ENCODE measurements at places on chromosomes 16 and 17.

DNA sequence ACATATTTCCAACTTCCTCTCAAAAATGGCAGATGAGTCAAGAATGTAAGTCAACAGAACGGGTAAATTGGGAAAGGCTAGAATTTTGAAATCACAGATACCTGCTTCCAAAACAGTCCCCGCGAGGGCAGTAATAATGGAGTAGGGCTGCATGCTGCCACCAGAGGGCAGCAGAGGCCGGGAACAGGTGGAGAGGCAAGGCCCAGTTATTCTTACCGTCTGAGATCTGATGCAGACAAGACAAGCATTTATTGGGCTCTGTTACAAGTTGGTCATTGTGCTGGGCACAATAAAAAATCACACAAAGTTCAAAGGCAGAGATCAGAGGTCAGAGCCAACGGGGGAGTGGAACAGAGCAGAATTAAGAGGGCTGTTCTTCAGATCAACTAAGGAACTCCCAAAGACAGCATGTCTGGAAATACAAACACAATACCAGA, 8.8 kb upstream of the MLKL start:
- peak; percentile 89 for DNase-seq

DNA sequence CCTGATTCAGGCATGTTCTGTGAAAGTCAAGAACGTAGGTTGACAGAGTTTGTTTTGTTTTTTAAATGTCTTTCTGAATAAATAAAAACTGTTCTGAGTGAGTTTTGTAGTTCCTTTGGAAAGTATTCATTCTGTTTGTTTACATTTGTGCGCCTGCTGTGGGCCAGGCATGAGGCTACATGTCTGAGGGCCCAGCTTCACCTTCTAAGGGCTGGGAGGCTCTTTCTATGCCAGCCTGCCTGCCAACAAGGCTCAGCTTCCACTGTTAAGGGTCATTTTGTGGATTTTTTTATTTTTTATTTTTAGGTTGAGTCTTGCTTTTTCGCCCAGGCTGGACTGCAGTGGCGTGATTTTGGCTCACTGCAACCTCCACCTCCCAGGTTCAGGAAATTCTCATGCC, 6.1 kb downstream of the WWOX start:
- DNase-seq: no peak

DNA sequence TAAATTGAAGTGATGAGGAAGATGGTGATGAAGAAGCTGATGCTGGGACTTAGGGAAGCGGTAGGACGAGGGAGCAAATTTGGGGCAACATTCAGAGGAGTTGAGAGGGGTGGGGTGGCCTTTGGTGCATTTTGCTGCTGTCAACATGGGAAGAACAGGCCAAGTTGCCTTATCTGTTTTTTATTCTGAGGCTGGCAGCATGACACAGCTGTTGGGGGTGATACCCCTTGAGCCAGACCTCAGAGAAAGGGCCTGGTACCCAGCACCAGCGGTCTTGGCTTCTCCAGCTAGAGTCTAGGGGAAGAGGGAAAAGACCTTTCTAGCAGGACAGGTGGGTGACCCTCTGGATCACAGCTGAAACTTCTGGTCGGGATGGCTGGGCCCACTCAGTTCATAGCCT, 4.6 kb downstream of the IGFBP4 start:
- DNase-seq: no peak

DNA sequence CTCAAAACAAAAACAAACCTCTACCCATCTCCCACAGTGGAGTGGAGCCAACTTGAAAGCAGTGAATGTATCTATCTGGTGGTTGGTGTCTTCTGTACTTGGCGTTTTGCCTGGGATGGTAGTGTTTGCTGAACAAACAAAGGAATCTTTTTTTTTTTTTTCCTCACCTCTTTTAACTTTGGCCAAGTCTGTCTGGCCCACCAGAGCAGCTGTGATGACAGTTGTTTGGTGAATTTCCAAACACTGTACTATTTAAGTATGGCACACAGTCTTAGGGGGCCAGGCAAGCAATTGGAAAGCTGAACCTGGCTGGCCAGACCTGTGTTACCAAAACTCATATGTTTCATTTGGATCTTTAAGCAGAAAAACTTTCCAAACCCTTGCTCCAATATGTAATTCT, 101.8 kb upstream of the CDH13 start:
- no peak for DNase-seq

GRCh38 chr17:83116311-83116771, 36.9 kb downstream of the METRNL start:
- no peak for DNase-seq

GRCh38 chr17:19978805-19979211, 1.2 kb upstream of the AKAP10 start:
- no peak for DNase-seq

Measured in CD4-positive, alpha-beta T cell (primary cell).